ENCODE measurements at places on chromosomes 13 and 19.

DNA sequence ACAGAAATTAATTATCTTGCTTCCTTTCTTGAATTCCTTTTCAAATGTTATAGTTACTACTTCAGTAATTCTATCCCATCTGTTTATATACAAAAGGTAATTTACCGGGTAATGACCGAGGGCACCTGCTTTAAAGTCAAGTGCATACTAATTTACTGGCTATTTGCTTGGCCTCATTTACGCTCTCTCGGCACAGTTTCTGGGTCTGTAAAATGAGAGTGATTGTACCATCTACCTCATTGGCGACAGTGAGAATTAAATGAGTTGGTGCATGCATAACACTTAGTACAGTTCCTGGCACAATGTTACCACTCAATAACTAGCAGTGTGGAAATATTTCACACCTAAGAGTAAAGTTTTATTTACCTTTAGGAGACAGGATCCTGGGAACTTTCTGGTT lies 111.6 kb downstream of the GGACT start:
- no peak for DNase-seq

DNA sequence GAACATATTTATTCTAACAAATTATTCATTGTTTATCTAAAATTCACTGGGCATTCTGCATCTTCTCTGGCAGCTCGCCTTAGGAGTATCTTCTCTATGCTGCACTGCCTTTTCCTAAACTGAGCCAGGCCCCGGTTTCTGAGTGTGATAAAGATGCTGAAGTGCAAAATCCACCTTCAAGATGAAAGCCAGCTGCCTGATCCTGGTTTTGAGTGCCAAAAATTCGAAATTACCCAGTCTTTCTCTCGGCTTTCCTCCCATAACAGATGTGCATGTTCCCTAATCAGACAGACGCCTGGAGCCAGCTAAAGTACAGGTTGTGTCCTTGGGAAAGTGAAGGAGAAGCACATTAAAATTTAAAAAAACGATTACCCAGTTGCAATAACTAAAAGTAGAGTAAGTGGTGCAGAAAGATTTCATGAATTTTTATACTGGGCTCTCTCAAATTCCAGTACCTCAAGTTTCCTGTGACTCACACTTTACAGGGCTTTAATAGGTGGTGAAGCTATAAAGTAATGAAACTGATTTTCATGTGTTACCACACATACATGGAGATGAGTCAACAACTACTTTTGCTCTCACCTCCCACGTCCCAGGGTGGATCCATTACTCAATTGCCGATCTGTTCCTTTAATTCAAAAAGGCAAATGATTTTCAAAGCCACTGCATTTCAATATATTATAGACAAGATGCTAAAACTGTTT lies 65.0 kb upstream of the GTF2F2 start:
- DNase-seq: peak; percentile 74

- no peak for DNase-seq
Observed at GRCh38 chr19:13668964-13669363, 95.4 kb upstream of the MRI1 start.

GRCh38 chr19:6249296-6249695 lies 30.5 kb downstream of the MLLT1 start:
- no peak for DNase-seq

- no peak for DNase-seq
Observed at GRCh38 chr19:3684054-3684816, 16.0 kb downstream of the PIP5K1C start.

All from stimulated activated naive CD8-positive, alpha-beta T cell treated with anti-CD3 and anti-CD28 coated beads, Interleukin-15, amount 100 ng/mL, for 72 hours (primary cell).